ENCODE measurements at places on chromosomes 4 and X.

GRCh38 chrX:397575-397974 lies 10.9 kb upstream of the PPP2R3B start:
- no peak for DNase-seq

GRCh38 chr4:25403699-25404098 lies 26.6 kb downstream of the ANAPC4 start:
- DNase-seq: no peak

DNA sequence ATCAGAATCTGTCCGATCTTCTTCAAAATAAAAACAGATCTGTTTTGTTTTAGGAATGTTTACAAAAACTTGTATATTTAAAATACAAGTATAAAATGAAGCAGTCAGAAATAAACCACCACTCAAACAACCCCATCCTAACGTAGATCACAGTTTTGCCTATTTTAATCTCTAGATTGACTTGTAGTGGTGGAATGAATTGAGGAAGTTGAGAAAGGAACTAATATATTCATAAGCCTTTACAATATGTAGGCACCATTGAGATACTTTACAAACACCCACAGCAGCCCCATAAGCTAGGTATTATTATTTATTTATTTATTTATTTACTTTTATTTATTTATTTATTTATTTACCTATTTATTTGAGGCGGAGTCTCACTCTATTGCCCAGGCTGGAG lies 52.3 kb upstream of the KLF3 start:
- DNase-seq: no peak

DNA sequence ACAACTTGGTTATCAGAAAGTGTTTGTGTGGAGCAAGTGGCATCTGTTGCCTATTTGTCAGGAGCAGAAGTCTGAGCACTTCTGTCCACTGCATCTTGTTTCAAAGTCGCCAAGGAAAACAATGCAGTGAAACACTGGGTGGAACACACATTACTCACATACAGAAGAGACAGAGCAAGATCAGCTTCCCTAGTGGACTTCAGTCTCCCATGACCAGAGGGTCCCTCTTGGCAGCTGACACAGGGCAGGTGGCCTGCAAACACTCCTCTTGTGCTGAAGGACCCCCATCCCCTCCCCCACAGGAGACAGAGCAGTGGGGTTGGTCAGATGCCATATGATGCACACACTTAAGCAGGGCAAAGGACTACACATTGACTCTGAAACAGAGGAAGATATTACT lies 3.6 kb upstream of the BBS12 start:
- no peak for DNase-seq

DNA sequence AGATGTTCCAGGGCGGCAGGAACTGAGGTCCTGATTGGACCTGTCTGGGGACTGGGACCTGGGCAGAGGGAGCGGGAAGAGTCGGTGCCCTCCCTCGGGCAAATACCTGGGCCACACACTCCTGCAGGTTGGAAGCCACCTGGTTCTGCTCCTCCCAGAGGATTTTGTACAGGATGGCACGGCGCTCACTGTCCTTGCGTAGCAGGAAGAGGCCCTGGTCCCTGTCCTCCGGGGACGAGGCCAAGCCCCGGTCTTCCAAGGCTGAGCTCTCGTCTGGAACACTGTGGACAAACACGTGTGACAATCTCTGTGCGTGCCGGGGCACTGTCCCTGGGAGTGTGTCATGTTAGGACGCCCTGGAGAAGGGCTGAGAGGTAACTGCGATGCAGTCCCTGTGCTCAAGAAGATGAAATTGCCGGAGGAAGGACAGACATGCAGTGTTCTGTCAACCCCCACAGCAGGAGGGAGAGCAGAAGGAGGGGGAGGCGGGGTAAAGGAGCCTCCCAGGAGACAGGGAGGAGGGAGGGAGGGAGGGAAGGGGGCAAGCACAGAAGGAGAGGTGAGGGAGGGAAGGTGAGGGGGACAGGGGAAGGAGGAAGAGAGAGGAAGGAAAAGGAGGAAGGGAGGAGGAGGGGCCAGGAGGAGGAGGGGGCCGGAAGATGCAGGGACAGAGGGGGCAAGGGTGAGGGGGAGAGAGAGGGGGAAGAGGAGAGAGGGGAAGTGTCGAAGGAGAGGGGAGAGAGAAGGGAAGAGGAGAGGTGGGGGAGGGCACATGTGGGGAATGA lies 29.0 kb downstream of the PDHA1 start:
- DNase-seq: no peak

DNA sequence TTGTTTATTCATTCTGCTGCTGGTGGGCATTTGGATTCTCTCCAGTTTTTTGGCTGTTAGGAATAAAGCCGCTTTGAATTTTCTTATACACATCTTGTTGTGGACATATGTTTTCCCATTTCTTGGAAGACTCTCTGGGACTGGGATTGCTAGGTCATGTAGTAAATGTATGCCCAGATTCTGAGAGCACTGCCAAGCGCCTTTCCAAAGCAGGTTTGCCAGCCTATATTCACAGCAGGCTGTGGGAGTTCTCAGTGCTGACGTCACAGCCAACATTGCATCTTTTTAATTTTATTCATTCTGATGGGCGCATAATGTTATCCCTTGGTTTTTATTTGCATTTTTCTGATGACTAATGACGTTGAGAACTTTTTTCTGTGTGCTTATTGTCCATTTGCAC lies 24.1 kb downstream of the TMEM271 start:
- no peak for DNase-seq

GRCh38 chr4:27005501-27005900 lies 144.9 kb downstream of the STIM2 start:
- DNase-seq: no peak

GRCh38 chrX:19875050-19875431 lies 12.4 kb downstream of the SH3KBP1 start:
- no peak for DNase-seq

- no peak for DNase-seq
These were observed 95.6 kb upstream of the PCDH18 start for GRCh38 chr4:137627739-137628460.

- no peak for DNase-seq
These were observed 81.1 kb downstream of the MBNL3 start for GRCh38 chrX:132407691-132408090.

DNA sequence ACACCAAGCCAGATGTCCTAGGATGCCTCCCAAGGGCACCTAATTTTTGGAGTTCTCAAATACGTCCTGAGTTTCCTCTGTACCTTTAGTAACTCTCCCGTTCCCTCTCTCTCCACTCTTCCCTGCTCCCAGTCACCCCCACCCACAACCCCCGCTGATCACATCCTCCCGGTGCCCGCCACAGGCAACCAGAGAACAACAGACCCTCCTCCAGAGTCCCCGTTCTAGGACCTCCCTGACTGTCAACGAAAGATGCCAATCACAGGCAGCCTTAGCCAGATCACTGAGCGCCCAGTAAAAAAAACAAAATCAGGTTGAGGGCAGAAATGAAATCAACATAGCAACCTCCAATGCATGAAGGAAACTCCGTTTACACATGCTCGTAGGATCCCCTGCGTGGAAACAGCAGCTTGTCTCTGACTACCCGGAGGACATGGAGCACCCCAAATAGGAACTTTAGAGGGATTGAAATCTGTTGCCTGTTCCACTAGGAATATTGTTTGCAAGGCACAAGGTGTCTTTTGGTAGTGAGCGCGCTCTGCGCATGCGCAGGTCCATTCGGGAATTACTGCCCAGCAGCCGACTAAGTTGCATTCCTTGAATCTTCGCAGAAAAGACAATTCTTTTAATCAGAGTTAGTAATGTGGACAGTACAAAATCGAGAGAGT lies at the start of gene GABRB1:
Gene GABRB1, plus strand, starts transcription at position 557 of the 668 bp plus-strand sequence.
- no peak for DNase-seq

Measured in CD4-positive, alpha-beta T cell treated with Interleukin-4 for 4 hours (primary cell).